Fibroblast of villous mesenchyme (primary cell): ENCODE measurements at places on chromosomes 2 and 18.

DNA sequence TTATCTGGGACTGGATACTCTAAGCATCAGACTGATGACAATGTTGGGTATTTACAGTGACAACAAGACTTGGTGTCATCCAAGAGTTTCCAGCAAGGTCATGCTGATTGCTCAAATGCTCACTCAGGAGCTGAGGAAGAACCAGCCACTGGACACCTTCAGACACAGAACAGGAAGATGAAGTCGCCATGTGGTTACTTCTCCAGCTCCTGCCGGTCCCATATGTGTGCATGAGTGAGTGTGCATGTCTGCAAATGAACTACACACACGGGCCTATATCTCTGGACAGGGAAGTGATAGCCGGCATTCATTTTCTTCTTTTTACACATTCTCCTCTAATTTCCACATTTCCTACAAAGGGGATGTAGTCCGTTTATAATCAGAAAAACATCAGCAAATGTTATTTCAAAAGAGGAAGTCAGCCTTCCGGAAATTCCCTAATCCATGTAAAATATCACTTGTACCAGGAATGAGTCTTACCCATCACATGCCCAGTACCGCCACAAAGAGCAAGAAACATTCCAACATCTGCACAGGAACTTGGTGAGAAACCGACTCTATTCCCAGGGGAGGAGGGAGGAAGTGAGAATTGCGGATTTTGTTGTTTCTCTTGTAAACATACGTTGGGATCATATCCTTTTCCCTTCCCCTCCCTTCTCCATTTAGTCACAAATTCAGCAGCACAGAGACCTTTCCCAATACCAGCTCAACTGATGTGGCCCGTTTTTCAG is 10.8 kb downstream of the RFX8 start:
- peak; percentile 96 for DNase-seq

DNA sequence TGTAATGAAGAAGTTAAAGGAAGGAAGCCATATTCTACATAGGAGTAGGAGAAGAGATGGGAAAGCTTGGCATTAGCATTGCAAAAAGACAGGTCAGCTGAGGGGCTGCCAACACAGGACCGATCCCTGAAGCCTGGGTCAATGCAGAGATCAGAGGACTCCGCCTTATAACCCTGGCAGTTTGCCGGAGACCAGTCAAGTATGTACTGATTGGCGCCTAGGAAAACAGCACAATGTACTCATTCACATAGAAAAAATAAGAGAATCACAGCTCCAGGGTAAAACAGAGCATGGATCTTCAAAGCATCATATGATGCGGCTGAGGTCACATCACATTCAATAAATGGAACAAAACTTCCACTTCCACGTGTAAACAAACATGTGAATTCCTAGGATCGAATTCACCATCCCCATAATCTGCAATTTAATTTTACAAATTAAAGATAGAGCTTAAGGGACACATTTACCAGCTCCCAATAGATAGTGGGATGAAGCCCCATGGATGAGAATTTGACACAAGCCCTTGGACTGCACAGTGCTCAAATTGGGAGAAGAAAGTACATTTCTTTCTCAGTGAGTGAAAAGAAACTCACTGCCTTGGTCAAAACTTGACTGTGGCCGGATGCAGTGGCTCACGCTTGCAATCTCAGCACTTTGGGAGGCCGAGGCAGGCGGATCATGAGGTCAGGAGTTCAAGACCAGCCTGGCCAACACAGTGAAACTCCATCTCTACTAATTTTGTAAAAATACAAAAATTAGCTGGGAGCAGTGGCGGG is 135.0 kb upstream of the KLHL14 start:
- DNase-seq, result no peak

DNA sequence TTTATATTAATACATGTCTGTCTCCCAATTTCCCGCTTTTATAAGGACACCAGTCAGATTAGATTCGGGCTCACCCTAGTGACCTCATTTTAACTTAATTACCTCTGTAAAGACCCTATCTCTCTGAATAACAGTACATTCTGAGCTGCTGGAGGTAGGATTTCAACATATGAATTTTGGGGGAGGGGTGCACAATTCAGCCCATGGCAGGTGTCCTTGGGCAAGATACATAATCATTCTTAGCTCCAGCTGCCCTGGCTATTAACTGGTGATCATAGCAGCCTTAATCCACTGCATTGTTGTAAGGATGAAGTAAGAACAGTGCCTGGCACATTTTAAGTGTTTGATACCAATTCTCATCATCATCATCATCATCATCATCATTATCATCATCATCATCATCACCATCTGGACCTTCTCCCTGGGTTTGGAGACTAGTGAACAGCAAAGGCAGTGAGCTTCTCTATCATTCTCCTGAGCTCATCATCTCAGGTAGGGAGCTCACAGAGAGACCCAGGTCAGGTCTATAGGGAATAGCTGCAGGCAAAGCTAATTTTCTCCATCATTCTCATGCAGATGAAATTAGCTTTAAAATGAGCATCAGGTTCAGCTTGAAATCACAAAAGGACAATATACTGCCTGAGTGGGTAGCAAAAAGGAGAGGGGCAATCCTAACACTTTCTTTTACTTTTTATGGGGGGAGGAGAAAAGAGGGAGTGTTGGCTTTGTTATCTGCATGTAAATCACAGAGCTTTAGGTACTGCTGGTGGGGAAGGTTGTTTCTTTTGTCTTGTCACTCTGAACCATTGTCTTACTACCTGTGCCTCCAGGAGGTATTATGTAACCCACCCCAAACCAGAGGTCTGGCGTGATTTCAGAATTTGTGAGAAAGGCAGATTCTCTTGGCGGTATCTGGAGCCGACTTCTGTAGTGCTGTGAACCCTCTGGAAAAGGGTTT is 125.5 kb upstream of the SPRED2 start:
- DNase-seq, result no peak

- no peak for DNase-seq
Observed at GRCh38 chr18:55356815-55357214, 231.2 kb downstream of the TCF4 start.

GRCh38 chr2:12504443-12504842 is 212.3 kb upstream of the TRIB2 start:
- peak; percentile 27 for DNase-seq

GRCh38 chr2:240886023-240886565 is 9.9 kb downstream of the MAB21L4 start:
- DNase-seq, result no peak

DNA sequence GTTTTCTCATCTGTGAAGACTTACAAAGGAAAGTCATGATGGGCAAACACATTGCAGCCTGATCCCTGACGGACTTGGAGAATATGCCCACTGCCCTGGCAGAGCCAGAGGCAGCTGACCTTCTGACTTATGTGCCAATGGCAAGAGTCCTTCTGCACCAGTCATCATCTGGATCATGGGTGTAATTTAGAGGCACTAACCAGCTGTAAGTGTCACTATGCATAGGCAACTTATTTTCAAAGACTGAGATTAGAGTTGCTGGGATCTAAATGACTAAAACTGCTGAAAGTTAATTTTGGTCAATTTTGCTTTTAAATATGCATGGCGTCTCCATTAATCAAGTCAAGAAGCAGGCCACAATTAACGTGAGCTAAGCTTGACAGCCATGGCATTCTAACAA is 261.2 kb downstream of the BCL11A start:
- DNase-seq, result no peak

- DNase-seq, result peak; percentile 12
Observed at GRCh38 chr18:44973282-44973681, 292.6 kb downstream of the SETBP1 start.

DNA sequence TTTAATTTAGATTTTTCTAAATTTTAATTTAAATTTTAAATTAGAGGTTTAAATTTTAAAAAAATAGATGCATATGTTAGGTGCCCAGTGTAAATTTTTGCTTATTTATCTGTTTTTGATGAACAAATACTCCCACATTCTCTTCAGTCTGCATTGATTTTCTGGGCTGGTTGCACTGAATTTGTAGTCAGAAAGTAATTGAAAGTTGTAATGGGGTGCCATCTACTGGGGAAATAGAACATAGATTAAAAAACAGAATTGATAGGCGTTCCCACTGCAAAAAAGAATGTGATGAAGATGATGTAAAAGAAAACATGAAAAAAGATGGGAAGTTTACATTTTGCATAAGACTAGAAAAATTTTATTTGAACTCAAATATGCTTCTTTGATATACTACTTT is 51.7 kb upstream of the CCDC85A start:
- DNase-seq, result peak; percentile 55

- no peak for DNase-seq
Observed at GRCh38 chr2:184444217-184444616, 154.1 kb upstream of the ZNF804A start.

- DNase-seq, result no peak
Observed at GRCh38 chr18:24019641-24020331, 5.2 kb downstream of the TTC39C start.

DNA sequence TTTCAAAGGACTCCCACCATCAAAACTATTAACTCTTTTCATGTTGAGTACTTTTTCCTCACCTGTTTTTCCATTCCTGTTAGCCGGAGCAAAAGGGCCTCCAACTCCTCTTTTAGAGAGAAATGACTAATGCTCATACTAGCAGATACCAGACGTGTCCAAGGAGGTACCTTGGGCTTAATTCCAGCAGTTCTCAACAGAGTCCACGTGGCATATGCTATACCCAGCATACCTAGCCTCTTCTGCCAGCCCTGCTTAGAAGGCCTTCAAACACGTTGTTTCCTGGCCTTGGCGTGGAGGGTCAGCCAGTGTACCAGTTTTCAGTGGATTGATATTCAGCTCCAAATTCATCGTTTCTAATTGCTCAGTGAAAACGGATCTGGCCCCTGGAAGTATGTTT is 123.9 kb downstream of the MGAT5 start:
- no peak for DNase-seq

GRCh38 chr2:241036964-241037421 is 38.6 kb downstream of the SNED1 start:
- DNase-seq, result no peak

DNA sequence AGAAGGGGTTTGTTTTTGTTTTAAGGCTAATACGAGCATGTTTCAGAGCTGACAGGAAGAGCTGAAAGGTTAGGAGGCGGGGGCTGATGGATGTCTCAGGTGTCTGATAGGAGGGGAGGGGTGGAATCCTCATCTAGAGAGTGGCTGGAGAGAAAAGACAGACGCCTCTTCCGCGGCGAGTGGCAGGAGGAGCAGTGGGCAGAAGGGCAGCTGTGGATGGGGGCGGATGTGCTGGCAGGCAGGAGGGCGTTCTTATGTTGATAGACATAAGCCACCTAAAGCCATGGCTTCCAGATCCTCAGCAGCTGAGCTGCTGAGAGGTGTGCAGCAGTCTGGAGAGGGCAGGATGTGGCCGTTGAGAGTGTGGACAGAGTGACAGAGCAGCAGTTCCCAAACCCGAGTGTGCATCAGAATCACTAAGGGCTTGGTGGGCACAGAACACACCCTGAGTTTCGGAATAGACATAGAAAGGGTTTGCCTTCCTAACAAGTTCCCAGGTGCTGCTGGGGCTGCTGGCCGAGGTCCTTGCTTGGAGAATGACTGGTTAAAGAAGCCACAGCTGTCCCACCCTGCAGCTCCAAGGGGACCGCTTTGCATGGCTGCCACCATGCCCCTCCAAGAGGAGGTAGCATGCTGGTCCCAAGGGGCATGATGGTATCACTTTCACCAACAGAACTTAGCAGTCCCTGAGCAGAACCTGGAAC is 3.0 kb upstream of the ITM2C start:
- DNase-seq, result no peak

DNA sequence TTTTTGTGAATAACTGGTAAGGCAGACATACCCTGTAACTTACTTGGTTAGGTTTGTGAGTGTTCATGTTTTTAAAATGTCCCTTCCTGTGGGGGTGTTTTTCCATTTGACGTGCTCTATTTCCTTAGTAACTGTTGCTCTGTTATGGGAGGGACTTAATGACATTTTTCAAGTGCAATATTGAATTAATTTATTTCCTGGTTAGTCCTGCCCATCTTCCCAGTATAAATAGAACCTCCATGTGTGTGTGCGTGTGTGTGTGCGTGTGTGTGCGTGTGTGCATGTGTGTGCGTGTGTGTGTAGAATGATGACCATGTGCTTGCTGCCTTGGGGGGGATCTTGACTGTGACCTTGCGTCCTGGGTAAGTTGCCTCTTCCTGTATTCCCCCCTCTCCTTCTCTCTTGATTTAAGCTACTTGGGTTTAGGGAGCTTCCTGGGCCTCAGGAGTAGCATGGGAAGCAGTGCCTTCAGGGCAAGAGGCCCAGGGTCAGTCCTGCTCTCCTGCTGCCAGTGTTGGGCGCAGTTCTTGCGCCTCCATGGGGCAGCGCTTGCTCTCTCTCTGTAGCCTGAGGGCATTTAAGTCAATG is 163.9 kb downstream of the LDLRAD4 start:
- DNase-seq, result peak; percentile 55
